ENCODE measurements at places on chromosomes 7 and 10.
A peak's percentile ranks its signal among the peaks of the same experiment; 100 is the strongest.

- no peak for DNase-seq
Measured at GRCh38 chr7:75756991-75757676, 14.9 kb downstream of the CCL26 start.

DNA sequence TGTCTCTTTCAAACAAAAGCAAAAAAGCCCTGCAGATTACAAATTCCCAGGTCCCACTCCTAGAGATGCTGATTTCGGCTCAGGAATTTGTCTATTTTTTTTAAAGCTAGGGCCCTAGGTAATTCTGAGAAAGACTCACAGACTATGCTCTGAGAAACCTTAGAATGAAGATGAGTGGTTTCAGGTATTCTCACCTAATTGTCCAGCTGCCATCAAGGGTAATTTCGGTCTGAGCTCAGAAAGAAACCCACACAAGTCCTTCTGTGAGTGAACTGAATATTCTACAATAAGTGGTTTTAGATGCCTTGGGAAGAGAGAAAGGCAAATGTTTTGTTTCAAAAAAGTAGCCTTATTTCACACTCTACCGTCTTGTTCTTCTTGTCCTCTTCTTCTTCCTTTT lies 45.7 kb downstream of the DCLRE1A start:
- no peak for DNase-seq

DNA sequence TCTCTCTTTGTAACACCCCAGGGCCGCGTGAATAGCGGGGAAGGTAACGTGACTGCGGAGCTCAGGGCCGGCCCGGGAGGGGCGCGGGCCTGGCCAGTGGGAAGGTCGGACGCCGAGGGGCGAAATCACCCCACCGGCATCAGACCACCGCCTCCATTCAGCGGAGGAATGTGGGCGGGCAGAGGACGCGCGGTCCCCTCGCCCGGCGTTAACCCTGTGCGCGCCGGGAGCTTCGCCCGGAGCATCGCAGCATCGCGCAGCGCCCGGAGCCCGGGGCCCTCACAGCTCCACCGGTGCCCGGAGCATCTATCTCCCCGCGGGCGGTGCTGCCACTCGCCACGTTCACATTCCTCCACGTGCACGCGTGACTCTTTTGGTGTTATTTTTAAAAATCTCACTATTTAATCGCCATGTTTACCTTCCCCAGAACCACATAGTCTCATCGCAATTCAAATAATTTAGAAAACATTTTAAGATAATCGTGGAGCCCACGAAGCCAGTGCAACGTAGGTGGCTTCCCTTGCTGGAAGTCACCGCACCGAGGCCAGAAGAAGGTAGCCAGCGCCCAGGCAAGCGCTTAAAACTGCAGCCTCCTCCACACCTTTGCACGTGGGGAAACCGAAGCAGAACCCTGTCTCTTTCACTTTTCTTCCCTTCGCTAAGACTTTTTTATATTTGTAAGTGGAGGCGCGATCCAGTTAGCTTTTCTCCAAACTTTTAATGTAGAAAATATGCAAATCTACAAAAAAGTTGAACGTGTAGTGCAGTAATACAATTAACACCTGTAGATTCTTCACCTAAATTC lies 21.8 kb downstream of the FGFBP3 start:
- no peak for DNase-seq

GRCh38 chr10:35723059-35723458 lies 81.0 kb upstream of the FZD8 start:
- DNase-seq, result no peak

GRCh38 chr7:2529161-2530070 lies 9.8 kb downstream of the LFNG start:
- no peak for DNase-seq

GRCh38 chr10:122421054-122421625 lies 33.3 kb upstream of the ARMS2 start:
- no peak for DNase-seq

DNA sequence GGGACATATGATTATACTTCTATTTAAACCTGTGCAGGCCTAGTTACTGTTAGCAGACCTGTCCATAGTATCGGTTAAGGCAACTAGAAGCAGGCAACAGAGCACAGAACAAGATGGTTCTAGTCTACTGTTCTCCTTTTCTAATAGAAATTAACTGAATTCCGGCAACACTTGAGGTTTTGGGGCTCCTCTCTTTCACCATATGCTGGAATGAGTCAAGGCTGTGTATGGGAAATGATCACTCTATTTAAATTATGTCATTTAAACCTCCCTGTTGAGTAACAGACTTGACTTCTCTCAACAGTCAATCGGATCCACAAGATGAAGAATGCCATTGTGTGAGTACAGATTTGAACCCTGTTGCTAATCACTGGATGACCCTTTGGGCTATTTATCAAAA lies 6.2 kb upstream of the OTUD1 start:
- DNase-seq, result no peak

GRCh38 chr10:15336211-15336610 lies 34.9 kb downstream of the FAM171A1 start:
- DNase-seq, result no peak

- peak; percentile 58 for DNase-seq
Measured at GRCh38 chr10:131201741-131202515, 109.6 kb downstream of the TCERG1L start.

DNA sequence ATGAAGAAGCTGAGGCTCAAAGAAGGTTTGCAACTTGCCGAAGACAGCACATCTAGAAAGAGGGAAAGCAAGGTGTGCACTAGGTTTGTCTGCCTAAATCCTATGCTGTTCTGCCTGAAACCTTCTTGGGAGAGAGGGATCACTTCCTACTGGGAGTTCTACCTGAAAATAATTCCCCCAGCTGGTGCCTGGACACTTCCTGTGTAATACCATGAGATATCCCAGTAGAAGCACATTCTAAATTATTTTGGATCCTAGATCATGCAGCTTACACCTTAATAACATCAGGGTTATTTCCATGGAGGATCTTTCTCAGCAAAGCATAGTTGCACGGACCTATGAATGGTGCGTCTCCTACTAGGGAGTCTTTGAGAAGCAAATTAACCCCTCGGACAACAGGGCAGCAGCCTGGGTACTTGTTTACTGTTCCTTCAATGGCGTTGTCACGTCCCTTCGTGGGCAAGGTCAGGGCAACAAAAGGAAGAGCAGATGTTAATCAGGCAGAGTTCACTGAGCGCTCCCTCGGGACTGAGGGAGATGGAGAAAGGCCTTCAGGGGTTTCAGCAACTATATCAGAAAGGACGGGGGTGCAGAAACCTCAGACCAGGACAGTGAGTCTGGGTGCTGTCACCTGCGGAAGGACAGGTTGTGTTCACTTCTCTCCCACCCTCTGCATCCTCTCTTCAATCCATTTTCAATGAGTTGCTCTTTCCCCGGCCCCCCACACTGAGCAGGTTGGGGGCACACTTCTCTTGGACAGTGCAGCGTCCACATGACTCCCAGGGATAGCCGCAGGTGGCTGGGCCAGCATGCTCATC lies 44.0 kb downstream of the OAT start:
- no peak for DNase-seq

DNA sequence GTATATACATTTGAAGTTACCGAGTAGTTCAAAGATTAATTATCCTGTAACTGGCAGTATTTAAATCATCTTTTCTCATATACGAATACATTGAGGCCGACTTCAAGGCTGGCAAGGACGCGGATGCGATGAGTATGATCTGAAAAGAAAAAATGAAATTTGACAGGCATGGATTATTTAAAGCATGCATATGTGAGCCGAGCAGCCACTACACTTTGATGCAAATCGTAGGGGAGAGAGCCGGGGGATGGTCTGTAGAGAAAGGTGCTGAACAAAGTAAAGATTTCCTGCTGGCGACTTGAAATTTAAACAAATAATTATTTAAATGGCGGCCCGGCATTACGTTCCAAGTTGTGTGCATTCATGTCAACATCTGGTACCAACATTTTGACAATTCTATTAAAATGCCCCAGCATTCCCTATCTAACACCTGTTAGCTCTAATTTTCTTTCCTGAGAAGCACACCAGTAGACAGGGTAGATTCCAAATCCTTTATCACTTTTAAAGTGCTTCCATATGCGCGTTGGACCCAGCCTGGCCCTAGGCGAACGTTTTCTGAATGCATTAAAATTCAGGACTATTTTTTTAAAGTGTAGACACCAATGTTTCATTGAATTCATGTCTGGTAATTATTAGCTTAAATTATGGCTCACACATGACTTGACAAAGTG lies 188.7 kb downstream of the EMX2 start:
- DNase-seq, result no peak

DNA sequence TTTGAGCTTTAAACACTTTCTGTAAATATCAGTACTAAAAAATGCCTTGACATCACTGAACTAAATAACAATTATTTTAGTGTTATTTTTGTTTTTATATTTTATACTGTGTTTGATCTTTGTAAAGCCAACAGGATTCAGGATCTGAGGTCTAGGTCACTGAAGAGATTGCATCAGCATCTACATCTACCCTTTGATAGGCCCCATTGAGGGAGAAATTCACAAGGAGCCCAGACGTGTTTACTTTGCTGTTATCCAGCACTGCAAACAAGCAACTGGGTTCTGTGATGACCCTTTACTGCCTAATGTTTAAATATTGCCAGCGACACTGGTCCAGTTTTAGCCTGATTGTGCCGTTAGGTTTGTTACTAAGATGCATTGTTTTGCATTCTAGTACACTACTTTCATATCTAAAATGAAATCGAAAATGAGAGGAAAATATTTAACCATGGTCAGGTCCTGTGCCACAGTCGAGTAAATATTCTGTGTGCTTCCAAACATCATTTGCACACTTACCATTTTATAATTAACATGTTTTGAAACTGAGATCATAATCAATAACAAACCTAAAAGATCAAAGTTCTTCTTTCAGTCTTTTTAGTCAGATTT lies 48.7 kb downstream of the SP8 start:
- DNase-seq, result no peak

DNA sequence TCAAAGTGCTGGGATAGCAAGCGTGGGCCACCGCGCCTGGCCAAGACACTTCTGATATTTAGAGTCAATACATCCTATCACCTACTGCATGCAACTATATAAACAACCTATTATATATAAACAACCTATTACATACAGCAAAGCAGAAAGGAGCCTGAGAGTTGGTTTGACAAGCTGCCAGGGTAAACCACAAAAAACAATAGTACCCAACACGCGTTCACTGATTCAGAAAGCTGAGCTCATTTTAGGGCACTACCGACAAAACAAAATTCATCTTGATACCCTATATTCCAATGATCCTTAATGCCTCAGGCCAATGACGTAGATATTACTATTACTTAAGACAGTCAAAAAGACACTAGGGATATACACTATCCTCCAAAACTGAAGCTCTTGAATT lies 16.2 kb downstream of the MALSU1 start:
- DNase-seq, result no peak

DNA sequence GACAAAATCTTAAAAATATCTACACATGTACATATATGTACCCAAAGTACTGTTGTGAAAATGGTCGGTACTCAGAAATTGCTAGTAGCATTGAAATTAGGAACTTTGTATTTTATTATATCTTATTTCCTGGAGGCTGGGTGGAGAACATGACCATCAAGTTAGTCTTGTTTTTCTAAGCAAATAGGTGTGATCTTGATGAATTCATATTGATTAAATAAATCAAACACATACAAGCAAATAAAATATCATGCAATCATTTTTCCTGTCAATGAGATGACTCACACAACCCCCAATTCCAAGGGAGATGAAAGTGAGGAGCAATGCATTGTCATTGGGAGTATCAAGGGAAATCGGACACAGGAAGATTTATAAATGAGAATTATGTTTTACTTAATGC lies 18.0 kb downstream of the VSTM2A start:
- DNase-seq, result no peak

DNA sequence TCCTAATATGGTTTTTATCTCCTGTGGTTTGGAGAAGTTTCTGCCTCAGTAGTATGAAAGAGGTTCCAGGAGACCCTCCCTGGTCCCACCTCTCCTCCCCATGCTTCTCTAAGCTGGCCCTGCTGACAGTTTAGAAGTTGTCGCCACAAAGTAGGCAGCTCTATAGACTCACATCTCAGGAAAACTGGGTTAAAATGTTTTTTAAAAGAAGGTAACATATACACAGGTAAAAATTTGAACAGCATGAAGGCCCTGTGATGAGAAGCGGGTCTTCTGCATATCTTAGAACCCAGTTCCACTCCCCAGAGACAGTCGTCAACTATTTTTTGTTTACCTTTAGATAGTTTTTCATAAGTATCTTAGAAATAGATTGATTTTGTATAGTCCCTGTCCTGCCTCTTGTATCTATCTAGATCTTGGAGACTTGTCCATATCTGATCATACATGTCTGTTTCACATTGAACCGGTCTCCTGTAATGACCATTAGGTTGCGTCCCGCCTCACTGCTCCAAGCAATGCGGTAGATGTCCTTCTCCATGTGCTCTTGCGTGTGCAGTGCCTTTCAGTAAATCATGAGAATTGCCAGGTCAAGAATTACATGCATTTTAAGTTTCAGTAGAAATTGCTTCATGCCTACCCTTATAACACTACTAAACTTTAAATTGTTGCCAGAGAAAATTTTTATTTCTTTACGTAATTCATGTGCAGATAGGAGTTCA lies 2.2 kb downstream of the DUSP5 start:
- DNase-seq, result no peak

GRCh38 chr7:30612658-30613265 lies 18.1 kb downstream of the GARS1 start:
- DNase-seq, result no peak

- DNase-seq, result no peak
Measured at GRCh38 chr10:45470098-45471012, 96.3 kb downstream of the ALOX5 start.

- DNase-seq, result no peak
Measured at GRCh38 chr7:73844131-73844547, 1.8 kb upstream of the METTL27 start.

GRCh38 chr7:100943693-100944092 lies 5.6 kb upstream of the MUC3A start:
- no peak for DNase-seq

- no peak for DNase-seq
Measured at GRCh38 chr7:3064067-3064466, 20.4 kb upstream of the CARD11 start.

DNA sequence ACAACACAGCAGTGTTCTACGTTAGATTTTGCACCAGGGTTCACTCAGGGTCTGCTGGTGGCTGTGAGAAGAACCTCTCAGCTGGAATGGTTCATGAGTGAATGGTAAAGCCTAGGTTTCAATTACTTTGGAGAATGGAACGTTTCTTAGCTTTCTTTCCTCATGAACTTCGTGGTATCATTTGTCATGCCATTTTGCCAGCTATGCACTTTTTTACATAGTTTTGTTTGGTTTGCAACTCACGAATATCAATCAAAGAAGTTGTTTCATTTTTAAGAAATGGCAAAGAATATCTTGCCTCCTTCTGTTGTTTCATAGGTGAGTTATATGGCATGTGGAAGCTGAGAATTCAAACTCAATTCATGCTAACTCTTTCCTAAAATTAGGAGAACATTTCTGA lies 34.1 kb upstream of the RAB11FIP2 start:
- DNase-seq, result no peak

GRCh38 chr10:88077977-88078376 lies 214.6 kb downstream of the PTEN start:
- DNase-seq, result no peak

DNA sequence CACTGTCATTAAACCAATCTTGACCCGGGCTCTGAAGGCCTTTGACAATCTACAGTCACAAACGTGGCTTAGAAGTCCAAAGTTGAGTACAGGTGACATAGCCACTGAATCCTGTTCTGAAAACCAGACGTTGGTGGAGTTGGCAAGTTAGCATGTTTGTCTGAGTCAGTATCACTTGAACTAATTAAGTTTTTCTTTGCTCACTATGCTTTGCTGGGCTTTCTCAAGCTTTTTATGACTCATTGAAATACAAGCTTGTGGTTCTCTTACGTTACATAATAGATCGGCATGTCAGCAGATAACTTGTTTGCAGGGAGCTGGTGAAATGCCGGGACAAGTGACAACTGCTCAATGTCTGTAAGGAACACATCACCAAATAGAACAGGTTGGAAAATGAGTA lies 53.8 kb downstream of the ARL5B start:
- DNase-seq, result no peak
